ENCODE measurements at places on chromosomes 11 and 22.

DNA sequence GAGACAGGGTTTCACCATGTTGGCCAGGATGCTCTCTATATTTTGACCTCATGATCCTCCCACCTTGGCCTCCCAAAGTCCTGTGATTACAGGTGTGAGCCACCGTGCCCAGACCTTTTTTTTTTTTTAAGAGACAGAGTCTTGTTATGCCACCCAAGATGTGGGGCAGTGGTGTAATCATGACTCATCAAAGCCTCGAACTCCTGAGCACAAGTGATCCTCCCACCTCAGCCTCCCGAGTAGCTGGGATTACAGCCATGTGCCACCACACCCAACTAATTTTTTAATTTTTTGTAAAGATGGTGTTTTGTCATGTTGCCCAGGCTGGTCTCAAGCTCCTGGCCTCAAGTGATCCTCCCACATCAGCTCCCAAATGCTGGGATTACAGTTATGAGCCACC, 37.9 kb downstream of the IZUMO1R start:
- no peak for DNase-seq

- no peak for DNase-seq
These were observed 68.8 kb downstream of the RTL6 start for GRCh38 chr22:44428941-44429830.

- DNase-seq, result no peak
These were observed 16.2 kb upstream of the NNMT start for GRCh38 chr11:114279792-114280546.

GRCh38 chr11:73787643-73788558, at the start of gene MRPL48:
TSS of gene MRPL48 (plus strand) at chr11:73787874. CDS start at chr11:73787972, 98 bp downstream.
- peak; percentile 94 for DNase-seq

DNA sequence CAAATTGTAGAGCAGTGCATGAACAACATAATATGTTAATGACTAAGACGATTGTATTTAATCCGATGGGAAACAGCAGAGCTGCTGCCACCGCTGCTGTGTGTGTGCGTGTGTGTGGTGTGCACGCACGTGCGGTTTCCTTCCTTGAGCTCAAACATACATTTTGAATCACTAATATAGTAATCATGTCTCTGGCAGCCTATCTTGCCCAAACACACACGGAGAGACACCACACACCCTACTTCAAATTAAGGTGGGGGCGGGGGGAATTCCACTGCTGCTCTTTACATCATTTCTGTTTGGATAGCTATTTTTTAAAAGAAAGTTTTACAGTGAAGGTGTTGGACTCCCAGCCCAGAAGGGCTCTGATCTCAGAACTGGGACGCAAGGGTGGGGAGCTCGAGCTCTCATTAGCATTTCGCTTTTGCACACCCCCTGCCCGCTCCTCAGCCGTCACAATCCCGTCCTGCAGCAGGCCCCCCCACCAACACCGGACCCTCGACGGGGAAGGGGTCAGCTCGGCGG, 651 bp upstream of the FAM83F start:
- DNase-seq, result peak; percentile 29

Measured in B cell (primary cell).